GM18507 (cell line): ENCODE measurements at places on chromosomes 6 and 20.

DNA sequence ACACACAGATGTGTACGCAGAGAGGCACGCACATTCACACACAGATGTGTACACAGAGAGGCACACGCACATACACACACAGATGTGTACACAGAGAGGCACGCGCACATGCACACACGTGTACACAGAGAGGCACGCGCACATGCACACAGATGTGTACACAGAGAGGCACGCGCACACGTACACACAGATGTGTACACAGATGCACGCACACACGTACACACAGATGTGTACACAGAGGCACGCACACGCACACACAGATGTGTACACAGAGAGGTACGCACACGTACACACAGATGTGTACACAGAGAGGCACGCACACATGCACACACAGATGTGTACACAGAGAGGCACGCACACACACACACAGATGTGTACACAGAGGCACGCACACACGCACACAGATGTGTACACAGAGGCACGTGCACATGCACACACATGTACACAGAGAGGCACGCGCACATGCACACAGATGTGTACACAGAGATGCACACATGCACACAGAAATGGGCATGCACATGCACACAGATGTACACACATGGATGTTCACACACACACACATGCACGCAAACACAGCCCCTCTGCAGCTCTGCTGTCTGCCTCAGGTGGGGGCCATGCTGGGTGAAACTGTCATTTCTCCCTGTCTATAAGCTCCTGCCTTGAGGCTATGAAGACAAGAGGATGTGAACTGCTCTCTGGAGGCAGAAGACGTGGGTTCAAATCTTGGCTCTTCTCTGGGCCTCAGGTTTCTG lies 14.3 kb upstream of the MYT1 start:
- DNase-seq: no peak

- no peak for DNase-seq
These were observed 55.1 kb downstream of the TBXT start for GRCh38 chr6:166112580-166112979.

DNA sequence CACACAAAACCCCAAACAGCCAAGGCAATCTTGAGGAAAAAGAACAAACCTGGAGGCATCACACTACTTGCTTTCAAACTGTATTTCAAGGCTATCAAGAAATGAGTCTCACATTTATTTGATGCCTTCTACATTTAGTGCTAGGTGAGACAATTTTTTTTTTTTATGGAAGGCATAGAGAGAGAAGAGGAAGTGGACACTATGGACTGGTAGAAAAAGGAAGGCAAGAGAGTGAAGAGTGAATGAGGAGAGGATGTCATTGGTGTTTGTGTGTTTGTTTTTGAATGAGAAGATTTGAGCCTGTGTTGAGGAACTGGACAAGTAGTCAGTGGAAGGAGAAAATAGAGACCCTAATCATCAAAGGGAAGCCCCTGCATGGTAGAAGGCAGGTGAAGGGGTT lies 182.0 kb upstream of the JAG1 start:
- no peak for DNase-seq

DNA sequence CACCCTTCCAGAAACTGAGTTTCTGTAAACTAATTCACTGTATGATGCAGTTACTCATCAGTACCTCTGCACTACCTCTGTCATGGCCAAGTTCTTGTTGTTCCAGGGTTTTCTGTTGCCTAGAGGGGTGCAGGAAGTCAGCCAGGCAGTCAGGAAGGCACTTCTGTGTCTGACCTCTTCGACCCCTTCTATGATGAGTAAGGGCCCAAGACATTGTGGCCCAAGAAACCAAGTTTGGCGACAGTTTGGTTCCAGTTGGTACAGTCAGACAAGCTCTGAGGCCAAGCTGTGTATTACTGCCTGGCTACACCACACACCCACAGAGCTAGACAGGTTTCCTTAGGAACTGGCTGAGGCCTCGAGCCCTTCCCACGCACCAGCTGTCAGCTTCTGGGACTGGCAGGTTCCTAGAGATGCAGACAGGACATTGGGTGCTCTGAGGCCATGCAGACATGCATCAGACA lies 41.2 kb downstream of the TRAF3IP2 start:
- DNase-seq: no peak

- peak; percentile 20 for DNase-seq
These were observed 56.1 kb upstream of the B3GAT2 start for GRCh38 chr6:71012866-71013469.
